ENCODE measurements at places on chromosomes 5 and 9.

GRCh38 chr5:10056228-10056760, 193.4 kb downstream of the ATPSCKMT start:
- DNase-seq = no peak

- no peak for DNase-seq
Measured at GRCh38 chr9:112031400-112031799, 134.8 kb downstream of the UGCG start.

DNA sequence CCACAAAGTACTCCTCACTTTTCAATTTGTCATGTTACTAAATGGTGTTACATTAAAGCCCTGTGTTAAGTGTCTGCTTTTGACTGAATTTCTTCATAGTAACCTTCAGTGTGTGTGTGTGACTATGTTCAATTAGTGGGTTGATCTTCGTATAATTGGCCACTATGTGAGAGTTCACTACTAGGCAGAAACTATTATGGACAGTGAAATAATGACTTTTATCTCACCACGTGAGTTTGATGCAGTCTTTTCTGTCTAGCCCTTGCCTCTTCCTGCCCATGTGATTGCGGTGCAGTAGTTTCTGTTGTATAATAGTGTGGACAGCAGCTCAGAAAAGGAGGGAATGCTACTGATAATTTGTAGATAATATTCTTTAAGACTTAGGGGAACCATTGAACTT, 1.8 kb upstream of the MAML1 start:
- no peak for DNase-seq

DNA sequence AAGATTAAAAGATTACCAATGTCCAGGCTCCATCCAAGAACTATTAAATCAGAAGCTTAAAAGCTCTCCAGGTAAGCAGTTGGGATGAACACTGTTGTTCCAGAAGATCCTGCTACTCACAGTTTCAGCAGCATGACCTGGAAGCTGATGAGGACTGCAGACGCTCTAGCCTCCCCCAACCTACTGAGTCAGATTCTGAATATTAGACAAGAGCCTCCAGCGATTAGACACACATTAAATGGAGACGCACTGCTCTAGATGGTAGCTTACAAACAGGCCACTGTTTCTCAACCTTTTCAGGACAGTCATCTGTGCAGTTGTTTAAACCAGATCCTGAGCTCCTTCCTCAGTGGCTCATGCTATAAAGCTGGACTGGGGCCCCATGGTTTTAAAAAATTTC, 54.3 kb downstream of the MTMR12 start:
- DNase-seq = no peak

GRCh38 chr9:99027443-99027842, 77.5 kb upstream of the TGFBR1 start:
- DNase-seq = no peak

GRCh38 chr9:34025062-34025461, 23.6 kb downstream of the UBAP2 start:
- DNase-seq = no peak

All from esophagus squamous epithelium (tissue), 5 donors.